ENCODE measurements at places on chromosomes 3 and 15.

GRCh38 chr3:103873021-103873420 lies 1438.2 kb downstream of the ZPLD1 start:
- no peak for DNase-seq

- DNase-seq, result peak; percentile 27
Observed at GRCh38 chr15:70095408-70096214, 2.1 kb downstream of the TLE3 start.

DNA sequence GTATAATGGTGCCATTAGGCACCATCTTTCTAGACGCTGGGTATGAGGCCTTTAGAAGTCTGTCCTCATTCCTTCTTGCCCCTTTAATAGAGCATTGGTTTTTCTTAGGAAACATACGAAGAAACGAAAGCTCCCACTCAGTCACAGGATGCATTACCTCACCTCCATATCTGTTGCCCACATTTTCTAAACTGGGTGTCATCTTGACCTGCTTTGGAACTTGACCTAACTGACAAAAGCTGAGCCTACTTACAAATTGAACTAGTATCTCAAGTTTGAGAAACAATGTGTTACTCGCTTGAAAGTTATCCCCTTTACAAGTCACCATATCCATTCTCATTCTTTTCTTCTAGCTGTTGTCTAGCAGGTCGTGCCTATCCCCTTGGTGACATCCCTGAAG lies 102.7 kb downstream of the VPS8 start:
- no peak for DNase-seq

GRCh38 chr3:150656316-150656715 lies 47.4 kb downstream of the ERICH6 start:
- no peak for DNase-seq

GRCh38 chr3:10528046-10528445 lies 22.7 kb upstream of the ATP2B2 start:
- no peak for DNase-seq

DNA sequence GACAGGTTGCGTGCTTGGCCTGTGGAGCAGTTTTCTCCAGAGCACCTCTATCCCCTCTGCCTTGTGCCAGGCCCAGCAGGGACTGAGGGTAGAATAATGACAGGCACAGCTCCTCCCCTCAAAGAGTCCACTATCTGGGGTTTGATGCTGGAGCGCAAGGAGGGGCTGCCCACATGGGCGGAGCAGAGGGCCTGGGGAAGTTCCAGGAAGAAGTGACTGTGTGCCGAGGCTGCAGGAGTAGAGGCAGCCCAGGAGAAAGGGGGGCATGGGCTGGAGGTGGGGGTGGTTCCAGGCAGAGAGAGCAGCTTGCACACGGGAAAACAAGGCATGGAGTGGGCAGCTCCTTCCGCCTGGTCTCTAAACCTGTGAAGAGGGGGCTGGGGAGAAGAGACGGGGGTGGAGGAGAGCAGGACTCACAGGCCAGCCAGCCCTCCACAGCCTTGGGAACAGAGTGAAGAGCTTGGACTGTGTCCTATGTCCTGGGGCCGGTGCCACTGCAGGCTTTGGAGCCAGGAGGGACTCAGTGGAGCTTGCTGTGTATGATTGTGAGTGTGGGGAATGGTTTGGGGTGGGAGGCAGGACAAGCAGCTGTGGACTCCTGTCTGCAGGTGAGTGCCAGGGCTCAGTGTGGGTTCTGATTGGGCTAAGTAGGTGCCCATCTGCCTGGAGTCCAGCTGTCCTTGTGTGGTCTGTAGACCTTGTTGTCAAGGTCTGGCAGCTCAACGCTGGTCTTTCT lies 48.1 kb downstream of the APBA2 start:
- DNase-seq, result no peak

GRCh38 chr3:49654955-49655556 lies 19.1 kb upstream of the APEH start:
- DNase-seq, result peak; percentile 77

- no peak for DNase-seq
Observed at GRCh38 chr3:189572249-189572648, 58.9 kb upstream of the TP63 start.

DNA sequence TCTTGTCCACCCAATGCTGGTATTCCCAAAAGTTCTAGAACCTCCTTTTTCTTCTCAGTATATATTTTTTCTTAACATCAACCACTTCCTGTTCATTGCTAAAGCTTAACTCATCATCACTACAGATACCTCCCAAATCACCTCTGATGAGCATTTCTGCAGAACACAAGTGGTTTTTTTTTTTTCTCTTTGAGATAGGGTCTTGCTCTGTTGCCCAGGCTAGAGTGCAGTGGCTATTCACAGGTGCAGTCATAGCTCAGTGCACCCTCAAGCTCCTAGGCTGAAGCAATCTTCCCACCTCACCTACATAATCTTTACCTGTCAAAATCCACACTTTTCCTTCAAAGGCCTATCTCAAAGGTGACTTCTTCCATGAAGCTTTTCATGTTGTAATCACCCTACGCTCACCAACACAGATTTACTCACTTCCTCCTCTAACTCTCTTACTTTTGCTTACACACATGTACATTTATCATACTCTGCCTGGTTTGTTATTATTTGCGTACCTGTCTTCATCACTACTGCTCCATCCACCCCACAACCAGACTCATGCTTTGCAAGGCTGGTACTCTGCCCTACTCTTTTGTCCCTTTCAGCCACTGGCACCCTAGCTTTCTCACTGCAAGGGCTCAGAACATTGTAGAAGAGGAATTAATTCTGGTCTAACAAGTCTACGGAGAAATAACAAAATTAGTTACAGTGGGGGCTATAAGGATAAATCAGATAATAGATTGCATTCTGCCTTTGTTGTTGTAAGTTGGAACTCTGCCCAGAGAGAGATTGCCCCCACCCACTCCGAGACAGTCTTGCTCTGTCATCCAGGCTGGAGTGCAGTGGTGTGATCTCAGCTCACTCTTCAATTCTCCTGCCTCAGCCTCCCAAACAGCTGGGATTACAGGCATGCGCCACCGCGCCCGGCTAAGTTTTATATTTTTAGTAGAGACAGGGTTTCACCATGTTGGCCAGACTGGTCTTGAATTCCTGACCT lies 27.5 kb downstream of the HERC1 start:
- DNase-seq, result no peak

DNA sequence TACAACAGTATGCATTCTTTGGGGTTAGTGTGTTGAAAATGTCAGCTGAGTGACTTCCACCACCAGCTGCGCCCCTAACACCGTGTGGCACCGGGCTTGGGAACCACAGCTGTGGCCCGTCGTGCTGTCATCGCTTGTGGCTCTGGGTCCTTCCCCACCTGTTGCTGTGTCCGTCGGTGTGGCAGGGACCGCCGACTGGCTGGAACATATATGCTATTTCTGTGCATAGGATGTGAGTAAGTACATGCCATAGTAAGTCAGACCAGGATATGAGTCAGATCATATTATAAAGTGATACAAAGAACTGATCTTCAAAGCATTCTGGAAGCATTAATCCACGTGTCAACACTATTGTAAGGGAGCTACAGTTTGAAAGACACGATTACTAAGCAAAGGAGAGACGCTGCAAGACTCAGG lies 31.9 kb downstream of the EHD4 start:
- DNase-seq, result no peak

GRCh38 chr3:111972891-111973290 lies 5.9 kb upstream of the ABHD10 start:
- DNase-seq, result no peak

GRCh38 chr3:66655044-66655443 lies 154.2 kb upstream of the LRIG1 start:
- no peak for DNase-seq

DNA sequence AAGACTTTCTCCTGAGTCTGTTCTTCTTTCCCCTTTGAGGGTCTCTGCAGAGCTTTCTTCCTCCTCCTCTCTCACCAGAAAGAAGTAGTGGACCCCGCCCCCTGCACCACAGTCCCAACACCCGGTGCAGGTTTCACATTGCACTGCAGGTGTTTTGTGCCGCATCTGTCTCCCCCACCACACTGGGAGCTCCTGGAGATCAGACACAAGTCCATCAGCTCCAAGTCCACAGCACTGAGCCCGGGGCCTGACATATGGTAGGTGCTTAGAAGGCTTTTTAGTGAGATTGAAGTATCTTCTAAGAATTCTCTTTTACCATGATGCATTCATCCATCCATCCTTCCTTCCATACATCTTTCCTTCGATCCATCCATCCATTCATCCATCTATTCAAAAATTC lies 9.8 kb downstream of the STRA6 start:
- DNase-seq, result no peak

DNA sequence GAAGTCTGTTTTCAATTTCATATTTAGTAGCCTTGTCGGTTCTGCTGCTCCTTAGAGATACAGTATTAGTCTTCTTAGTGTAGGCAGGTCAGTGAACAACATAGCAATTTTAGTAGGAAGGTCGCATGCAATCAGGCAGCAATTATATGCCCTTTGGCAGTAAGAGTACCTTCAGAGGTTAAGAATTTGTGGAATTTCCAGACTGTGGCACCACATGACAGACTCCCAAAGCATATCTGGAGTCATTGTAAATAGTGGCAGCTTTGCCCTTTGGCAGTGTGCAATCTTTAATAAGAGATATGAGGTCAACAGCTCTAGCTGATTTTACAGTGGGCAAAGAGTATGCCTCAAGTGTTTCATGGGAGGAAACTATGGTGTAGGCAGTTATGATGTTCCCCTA lies 1532.5 kb upstream of the CADM2 start:
- no peak for DNase-seq

- no peak for DNase-seq
Observed at GRCh38 chr15:65450556-65450955, 27.8 kb upstream of the IGDCC4 start.

- DNase-seq, result no peak
Observed at GRCh38 chr3:177337541-177338331, 140.5 kb upstream of the TBL1XR1 start.

GRCh38 chr3:66492071-66492470 lies 8.8 kb downstream of the LRIG1 start:
- no peak for DNase-seq

Data from NCI-H1105 treated with DMSO at 0.1 percent for 48 hours (cell line).